ENCODE measurements at places on chromosomes 5 and 9.
A peak's percentile ranks its signal among the peaks of the same experiment; 100 is the strongest.

DNA sequence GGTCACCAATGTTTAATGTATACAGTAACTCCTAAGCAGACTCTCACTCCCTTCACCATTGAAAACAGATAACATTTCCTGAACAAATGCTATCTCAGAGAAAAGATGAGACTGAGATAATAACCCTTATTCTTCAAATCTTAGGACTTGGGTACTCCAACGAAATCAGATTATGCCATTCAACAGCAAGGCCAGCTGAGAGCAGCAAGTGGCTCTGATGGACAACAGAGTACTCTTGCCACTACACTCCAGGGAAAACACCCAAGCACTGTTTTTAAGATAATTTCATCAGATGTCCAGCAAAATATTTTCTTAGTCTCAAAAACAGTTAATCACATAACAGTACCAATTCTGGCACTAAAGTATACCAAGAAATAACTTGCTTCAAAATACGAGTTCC, 10.1 kb downstream of the PPP2CA start:
- no peak for DNase-seq

- DNase-seq, result no peak
Measured at GRCh38 chr5:141825791-141826560, 52.2 kb downstream of the PCDH1 start.

- no peak for DNase-seq
Measured at GRCh38 chr5:122882831-122883230, 37.4 kb downstream of the SNX24 start.

DNA sequence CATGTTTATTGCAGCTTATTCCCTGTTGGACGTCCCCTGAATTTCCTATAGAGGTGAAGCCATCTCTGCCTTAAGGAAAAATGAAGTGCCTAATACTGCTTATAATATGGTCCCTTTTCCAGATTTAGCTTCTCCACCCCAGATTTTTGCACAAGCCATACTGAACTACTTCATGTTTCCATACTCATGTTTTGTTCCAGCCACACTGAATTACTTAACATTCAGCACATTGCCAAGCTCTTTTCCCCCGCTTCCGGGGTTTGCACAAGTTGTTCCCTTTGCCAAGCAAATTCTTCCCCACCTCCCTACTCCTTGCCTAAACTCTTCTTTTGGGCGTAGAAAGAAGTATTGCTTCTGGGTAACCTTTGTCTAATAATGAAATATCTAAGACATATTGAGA, 1.7 kb upstream of the CNTRL start:
- no peak for DNase-seq

DNA sequence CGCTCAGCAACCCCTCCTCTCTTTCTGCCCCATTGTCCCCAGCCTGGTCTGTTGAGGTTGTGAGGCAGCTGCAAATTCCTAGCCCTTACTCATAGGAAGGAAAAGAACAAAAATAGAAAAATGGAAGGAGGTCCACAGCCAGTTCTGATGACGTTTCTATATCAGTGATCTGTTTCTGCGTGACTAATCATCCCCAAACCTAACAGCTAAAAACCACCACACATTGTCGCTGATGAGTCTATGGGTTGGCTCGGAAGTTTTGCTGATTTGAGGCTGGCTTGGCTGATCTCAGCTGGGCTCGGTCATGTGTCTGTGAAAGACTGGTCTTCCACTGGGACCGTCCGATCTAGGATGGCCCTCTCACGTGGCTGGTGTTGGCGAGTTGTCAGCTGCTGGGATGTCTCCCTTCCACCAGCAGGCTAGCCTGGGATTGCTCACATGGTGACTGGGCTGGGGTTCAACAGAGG, 200.6 kb upstream of the ZNF618 start:
- DNase-seq, result no peak

DNA sequence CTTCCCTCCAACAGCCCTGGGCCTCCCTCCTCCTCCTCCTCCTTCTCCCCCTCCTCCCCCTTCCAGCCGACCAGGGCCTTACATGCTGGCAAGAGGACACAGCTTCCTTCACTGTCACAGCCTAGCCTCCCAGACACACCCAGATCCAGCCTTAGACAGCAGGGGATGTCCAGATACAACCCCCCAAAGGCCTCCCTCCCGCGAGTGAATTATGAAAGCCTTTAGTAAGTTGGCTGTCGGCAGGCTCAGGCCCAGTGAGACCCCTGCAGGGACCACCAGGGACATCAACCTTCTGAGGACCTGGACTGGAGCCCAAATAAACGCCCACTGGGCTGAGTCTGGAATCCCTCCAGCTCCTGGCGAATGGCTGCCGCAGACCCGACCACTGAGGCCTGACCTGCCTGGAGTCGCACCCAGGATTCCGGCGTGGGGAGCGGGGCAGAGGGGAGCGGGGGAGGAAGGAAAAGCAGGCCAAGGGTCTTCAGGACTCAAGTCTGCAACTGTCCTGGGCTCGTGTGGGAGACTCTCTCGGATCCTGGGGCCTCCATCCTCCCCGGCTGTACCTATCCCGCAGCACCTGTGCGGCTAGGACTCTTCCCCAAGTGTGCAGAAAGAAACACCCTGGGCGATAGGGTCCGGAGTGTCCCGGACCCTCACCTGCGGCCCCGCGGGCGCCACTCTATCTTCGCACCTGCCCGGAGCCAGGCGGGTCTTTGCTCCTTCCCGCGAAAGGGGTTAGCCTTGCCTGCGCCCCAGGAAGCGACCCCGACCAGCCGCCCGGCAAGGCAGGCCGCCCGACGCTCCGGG, 705 bp downstream of the SEPTIN8 start:
- DNase-seq, result peak; percentile 79

DNA sequence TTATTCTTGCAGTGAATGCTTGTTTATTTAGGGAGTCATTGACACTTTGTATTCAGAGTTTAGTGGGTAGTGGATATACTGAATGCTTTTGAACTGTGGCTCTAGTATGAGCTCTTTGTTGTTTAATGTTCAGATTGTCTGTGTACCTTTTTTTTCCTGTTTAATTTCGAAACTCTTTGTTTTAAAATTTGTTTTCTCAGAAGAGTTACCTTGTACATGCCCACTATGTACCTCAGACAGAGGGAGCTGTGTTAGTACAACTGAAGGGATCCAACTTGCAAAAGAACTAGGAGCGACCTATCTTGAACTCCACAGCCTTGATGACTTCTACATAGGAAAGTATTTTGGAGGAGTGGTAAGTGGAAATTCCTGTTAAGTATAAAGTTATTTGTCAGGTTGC, 17.0 kb downstream of the RHOBTB3 start:
- DNase-seq, result no peak

GRCh38 chr9:69036799-69037198, 1.2 kb downstream of the FXN start:
- DNase-seq, result no peak

DNA sequence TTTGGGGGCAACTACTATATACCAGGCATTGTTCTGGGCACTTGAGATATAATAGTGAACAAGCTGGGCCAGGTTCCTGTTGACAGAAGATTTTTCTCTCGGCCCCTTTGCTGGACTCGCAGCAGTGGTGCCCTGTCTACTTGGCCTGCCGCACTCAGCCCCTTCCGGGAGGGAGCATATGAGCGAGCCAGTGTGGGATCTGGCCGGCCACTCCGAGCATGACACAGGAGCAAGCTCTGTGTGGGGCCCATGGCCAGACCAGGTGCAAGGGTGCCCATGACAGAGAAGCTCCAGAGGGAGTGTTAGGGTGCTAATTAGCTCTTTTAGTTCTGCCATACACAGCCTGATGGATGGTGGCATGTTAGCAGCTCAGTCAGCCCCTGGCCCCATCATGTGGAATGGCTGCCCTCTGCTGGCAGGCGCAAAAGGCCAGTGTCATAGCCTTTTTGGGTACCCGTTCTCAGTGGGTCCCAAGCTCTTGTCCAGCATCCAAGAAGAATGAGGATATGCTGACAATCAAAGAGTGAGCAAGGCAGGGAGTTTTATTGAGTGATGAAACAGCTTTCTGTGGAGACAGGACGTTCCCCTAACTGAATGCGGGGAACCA, 9.3 kb upstream of the KIF4B start:
- DNase-seq, result no peak

DNA sequence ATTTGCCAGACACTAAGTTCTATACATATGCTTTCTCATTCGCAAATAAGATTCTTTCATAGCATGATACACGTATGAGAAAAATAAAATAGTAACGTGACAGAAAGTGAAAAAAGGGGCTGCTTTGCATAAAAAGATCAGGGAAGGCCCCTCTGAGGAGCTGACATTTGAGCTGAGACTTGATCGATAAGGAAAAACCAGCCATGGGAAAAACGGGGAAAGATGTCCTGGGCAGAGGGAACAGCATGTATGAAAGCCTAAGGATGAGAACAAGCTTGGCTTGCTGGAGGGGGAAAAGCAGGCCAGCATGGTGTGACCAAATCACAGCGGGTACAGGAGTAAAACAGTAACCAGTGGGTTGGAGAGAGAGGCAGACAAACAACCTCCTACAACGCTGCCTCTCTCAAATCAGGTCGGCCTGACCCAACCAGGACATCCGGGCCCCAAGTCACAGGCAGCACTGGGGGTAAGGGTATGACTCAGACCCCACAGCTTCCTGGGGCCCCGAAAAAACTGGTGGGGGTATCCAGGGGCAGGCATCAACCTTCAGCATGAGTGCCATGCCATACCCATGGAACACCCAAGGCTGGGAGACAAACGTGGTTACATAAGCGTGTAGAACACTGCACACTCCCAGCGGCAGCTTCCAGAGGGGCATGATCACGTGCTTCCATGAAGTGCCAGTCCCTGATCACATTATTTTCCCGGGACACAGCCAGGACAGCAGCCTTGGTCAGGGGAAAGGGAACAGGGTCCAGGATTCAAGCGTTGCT, 2.2 kb downstream of the TNIP1 start:
- DNase-seq, result no peak

GRCh38 chr9:125748446-125749099, 1.4 kb downstream of the PBX3 start:
- DNase-seq, result no peak

DNA sequence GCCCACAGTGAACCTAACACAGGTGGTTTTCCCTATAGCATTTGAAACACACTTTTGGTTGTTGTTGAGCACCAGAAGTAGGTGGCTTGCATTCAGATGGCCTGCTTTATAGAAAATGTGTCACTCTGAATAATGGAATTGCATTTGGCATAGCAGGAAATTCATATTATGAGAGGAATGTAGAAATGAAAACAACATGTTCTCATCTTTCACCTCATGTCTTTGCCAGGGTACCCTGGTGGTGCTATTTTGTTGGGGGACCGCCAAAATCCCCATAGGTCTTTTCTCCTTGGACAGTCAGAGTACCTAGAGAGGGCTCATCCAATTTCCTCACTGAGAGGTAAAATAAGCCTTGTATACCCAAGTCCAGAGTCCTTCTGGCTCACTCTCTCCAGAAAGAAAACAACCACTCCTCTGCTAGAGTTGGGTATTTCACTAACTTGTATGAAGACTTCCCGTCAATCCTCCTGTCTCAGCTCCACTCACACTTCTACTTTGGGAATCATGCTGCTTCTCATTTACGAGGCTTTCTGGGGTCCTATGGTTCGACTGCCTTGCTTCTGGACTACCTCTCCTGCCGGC, 67.4 kb downstream of the MRPS27 start:
- no peak for DNase-seq

DNA sequence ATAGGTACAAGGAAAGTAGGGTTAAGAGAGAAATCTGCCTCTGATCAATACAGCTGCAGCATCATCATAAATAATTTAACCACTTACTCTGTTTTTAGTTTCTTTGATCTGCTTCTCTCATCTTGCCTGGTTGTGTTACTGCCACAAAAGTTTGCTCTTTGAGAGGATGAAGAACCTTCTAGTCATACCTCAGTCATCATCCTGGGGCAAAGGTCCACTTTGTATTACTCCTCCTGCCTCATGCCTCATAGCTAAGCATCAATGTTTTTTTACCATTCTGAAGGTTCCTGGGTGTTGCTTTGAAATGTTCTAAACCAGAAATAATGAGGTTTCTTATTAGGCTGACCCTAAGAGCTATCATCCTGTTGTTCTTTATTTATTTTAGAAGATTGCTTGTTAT, 17.1 kb upstream of the TRIM36 start:
- DNase-seq, result no peak

DNA sequence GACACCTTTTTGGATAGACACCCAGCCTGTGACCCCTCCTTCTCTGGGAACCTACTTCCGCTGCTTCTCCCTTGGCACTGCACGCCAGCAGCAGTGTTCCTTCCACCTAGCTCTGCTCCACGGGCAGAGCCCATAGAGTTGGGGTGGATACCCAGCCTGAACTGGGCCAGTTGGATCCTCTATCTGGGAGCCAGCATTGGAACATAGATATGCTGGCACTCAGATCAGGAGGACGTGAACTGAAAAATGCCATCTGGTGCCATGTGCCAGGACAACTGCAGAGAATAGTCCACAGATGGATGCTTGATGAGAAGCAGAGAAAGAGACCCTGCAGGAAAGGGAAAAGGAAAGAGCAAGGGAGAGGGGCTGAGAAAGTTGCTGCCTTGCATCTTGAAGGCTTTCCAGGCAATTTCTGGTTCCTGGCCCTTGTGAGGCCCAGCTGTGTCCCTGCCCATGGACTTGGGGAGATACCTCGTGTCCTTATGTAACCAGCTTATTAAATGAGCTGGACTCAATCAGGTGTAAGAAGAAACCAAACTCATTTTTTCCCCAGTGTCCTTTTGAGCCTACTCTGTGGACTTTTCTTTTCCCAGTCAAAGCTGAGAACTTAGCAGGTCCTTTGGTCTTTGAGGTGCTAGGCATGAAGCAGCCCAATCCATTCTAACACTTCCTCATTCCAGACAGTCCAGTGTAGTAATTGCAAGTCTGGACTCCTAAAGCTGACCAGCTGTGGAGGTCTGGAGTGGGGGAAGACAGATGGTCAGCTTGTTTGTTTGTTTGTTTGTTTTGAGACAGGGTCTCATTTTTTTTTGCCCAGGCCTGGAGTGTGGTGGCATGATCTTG, 39.1 kb downstream of the ANGPTL2 start:
- DNase-seq, result no peak

GRCh38 chr9:135734616-135735144, 32.7 kb downstream of the KCNT1 start:
- no peak for DNase-seq

- no peak for DNase-seq
Measured at GRCh38 chr5:173472784-173473278, 143.6 kb downstream of the BOD1 start.

GRCh38 chr5:36357391-36357975, 55.8 kb upstream of the RANBP3L start:
- DNase-seq, result no peak

DNA sequence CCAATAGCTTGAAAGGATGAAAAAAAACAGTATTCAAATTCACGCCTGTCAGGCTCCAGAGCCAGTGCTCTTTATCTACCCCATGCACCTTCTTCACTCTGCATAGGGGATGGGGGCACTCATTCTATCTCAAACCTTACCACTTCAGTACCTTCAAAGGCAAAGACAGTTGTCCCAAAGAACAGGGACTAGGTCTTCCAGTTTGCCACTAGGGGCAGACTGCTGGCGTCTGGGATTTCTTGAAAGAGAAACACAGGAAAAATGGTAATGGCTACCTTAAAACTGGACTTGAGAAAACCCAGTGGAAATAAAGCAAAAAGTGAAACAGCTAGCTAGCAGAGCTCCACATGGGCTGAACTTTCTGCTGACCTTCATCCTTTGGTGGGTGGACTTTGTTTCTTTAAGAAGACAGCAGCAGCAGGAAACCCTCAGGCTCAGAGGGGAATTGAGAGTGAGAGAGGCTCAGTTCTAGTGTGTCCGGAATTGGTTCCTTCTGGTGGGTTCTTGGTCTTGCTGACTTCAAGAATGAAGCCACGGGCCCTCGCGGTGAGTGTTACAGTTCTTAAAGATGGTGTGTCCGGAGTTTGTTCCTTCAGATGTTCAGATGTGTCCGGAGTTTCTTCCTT, 41.0 kb upstream of the SLC36A1 start:
- no peak for DNase-seq

All from mesenteric fat pad (tissue), 1 donor.